Naive thymus-derived CD8-positive, alpha-beta T cell (primary cell): ENCODE measurements at places on chromosomes 16 and 17.

DNA sequence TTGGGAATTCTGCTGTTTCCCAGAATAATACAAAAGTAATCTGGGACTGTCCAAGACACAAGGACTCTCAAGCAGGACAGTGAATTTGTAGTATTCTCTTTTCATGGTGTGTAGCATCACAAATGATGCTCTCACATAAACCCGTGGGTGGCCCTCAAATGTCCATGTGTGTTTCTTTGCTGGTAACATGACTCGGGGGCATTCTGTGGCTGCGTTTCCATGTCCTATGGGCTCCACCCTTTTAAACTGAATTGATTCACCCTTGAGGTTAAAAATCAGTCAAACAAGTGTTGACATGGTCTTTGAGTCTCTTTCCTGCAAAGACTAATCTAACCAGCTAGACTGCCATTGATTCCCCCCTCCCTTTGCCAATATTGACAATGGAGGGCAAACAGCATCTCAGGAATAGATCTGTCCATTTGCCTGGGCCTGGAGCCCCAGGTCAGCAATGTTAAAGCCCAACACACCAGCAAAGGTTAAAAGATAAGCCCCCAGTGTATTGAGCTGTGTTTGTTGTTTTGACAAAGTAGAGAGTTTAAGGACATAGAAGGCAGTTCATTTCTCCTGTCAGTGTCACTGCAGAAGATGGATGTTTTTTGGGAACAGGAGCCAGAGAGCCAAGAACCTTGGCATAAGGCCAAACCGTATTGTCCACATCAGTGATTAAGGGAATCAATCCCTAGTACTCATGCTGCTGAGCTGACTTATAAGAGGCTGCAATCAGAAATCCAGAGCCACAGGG is 117.1 kb upstream of the COX10 start:
- DNase-seq = no peak

DNA sequence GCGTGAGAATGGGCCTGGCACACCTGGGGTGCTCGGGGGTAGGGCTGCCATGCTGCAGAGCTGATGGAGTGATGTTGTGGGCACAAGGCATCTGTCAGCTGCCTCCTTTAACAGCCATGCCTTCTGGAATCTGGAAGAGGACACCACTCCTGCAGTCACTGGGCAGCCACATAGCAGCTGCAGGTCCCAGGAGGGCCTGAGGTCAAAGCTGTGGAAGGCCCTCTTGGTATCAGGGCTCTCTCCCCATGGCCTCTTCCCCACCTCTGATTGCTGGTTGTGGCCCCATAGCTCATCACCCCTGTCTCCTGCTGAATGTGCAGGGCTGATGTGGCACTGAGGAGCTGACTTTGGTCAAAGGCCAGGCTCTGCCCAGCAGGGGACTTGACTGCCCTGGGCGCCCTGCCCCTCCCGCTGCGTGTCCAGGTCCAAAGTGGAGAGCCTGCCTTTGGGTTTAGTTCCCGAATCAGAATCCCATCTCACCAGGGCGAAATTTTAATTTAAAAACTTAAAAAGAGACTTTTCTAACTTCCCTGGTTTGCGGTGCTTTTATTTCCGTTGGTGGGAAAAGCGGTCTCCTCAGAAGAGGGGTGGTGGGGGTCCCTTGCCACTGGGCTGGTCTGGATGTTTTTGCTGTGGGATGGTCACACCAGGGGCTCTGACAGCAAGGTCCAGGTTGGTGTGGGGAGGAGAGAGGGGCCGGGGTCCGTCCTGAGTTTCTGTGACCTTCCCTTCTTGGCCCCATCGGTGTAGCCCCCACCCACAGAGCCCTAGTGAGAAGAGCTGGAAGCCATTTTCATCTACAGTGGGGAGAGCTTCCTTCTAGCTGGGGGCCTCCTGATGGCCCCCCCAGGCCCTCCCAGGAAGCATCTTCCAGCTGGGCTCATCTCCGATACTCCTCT is 5.9 kb downstream of the UBALD2 start:
- DNase-seq = no peak

DNA sequence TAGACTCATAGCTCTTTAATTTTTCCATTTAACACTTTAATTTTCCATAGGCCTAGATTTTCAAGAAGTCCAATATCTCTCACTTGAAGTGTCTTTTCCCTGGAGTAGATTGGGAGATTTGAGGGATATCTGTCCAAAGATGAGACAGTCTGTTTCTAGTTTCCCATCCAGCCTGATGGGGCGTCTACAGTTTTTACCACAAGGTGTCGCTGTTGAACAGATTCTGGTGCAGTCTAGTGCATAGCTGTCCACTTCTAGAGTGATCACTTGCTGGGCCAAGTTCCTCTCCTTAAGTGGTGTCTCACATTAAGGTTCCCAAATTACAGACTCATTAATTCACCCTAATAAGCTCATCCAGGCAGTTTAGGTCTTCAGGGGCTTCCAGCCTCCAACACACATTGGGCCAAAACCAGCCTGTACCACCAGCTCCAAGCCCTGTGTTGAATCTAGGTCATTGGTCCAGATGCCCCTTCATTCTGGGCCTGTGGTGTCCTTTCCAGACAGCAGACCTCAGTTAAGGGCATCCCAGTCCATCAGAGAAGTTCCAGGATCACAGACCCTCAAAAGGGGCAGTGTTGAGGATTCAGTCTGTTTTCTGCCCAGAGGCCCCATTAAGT is 9.4 kb downstream of the SNX20 start:
- DNase-seq = peak; percentile 47

- no peak for DNase-seq
These were observed 25.8 kb upstream of the ACSF3 start for GRCh38 chr16:89067677-89068443.

DNA sequence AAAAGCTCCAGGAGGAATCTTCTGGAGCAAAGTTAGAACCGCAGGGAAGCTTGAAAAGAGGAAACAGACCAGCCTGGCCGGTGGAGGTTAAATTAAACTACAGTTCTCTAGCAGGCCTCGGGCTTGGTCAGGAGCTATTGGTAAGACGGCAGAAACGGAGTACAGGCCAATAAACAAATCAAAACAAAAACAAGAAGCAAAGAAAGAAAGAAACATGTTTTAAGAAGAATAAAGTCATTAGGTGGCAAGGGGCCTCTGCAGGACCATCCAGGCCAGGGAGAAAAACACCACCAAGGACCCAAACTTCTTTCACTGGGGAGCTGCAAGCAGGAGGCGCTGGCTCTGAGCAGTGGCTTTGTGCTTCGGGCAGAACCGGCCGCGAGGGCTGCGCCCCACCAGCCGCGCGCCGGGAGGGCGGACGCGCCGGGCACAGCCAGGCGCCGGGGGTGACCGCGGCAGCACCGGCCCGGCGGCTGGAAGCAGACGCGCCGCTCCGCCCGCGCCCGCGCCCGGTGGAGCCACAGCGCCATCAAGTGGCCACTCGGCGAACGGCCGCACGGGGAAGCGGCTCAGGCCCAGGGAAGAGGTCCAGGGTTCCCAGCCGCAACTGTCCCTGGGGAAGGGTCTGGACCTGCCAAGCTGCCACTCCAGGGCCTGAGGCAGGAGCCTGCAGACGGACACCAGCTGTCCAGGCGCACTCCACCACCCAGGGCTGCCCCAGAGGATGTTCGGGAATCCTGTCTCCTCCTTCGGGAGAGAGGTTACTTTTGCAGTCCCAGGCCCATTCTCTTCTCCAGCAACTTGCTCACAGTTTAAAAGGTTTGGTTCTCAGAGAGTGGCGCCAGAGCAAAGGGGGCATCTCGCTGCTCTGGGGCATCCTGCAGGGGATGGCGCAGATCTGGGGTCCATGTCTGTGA is 419.4 kb downstream of the SOX9 start:
- DNase-seq = peak; percentile 54

GRCh38 chr16:27920391-27920891 is 143.1 kb downstream of the GSG1L start:
- DNase-seq = no peak

DNA sequence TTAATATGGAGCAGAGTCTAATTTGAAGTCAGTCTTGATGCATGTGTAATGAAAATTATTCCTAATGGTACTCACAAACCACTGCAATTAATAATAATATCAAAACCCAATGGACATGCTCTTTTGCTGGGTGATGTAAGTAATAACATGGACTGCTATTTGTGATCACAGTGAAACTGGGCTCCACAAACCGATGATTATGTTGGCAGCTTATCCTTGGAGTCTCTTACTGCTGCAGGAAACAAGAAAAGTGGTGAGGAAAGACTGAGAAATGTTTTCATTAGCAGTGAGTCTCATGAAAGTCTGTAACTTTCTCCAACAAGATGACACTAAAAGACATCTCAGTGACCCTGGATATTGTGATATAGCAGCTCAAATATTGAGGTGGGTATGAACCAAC is 45.2 kb downstream of the TMEM100 start:
- no peak for DNase-seq

- DNase-seq = peak; percentile 52
These were observed 65.0 kb downstream of the TBC1D16 start for GRCh38 chr17:79970576-79971068.

- no peak for DNase-seq
These were observed 19.4 kb downstream of the ERN1 start for GRCh38 chr17:64110379-64111152.

DNA sequence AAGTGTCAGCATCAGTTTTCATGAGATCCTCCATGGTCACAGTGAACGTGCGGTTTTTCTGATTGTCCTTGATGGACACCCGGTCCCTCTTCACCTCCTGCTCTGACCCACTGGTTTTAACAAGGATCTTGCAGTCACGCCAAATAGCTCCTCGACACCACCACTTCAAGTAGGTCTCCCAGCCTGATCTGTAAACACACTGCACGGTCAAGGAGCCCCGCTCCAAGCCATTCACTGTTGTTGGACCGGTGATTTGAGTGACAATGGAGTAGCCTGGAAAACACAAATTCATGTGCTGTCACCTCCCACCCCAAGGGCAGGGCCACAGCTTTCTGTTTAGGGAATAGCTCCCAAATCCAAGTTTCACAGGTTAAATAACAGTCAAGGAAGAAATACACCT is 8.2 kb downstream of the CD300LF start:
- no peak for DNase-seq

- no peak for DNase-seq
These were observed 259.9 kb downstream of the MRTFB start for GRCh38 chr16:14331020-14331419.

GRCh38 chr17:80942423-80943345 is 49.0 kb upstream of the CHMP6 start:
- peak; percentile 38 for DNase-seq

GRCh38 chr16:69127966-69128510 is 4.3 kb downstream of the CHTF8 start:
- DNase-seq = no peak

DNA sequence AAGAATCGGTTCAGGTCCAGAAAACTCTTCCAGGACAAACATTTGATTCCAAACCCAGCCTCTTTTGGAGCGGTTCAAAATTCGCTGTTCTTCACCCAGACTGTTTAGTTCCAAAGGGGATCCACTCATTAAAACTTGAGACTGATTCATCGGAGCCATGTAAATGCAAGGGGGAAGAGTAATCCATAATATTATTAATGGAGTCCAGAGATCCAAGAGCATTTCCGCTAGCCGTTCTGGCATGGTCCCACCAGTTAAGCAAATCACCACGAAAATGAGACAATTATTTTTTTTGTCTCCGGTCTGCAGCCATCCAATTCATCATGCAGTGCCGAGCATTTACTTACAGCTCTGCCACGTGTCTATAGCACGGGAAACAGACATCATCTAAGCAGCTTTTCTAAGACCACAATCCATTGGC is 15.1 kb downstream of the CDH8 start:
- DNase-seq = no peak

DNA sequence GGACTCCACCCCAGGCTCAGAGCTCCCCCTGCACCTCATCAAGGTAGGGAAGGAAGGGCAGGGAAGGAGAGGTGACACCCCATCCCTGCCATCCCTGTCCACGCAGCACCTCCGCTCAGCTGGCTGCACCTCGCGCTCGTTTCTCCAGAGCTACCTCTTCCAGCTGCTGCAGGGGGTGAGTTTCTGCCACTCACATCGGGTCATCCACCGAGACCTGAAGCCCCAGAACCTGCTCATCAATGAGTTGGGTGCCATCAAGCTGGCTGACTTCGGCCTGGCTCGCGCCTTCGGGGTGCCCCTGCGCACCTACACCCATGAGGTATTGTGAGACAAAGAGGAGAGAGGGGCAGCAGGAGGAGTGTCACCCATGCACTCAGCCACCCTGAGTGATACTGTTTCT is 1.4 kb downstream of the CDK3 start:
- no peak for DNase-seq

DNA sequence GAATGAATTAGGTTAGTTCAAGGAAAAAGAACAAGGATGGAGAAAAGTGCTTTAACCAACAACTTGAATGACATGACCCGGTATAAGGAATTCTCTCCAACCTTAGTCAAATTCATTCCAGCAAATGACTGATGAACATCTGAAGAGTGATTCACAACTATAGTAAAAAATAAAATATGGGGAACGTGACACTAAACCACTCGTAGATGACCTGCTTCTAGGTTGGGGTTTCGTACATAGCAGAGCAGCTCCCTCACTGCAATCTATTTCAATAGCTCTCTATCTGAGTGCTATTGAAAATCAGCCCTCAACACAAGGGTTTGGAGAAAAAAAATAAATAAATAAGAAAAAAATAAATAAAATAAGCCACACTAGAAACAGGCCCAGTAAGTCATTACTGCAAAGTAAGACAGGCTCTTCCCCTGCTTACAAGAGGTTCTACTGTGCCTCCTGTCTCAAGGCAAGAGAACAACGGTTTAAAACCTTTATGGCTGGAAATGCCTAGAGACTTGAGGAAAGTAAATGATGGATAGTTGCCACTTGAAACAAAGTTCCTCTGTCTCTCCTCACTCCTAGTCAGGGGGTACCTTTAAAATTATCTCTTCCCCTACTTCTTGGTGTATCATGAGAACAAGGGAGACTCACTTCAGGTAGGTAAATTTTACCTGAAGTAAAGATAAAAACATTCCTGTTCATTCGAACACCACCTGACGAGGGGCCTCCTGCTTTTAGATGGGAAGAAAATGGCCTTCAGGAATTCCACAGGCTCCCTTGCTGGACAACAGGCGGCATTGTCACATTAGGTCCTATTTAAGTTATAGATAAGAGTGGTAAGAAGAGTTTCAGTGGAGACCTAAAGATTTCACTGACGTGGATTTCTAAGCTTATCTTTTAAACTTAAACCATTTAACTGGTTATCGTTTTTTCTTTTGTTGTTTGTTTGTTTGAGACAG is 20.5 kb downstream of the COG7 start:
- DNase-seq = no peak

DNA sequence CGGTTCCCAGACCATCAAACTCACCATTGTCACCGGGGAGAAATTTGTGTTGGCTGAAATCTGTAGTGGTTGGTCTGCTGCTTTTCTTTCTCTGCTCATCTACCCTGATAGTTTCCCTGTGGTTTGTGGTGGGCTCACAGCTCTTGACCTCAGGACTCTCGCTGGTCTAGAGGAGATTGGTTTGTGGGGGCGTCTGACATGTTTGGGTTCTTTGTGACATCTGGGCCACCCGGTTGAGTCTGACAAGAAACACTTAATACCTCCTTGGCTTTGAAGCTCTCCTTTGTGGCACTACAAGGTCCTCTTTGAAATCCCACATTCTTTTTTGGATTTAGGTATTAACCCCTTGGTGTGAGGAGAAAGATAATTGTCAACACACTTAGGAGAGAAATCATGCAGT is 662.0 kb downstream of the WWOX start:
- DNase-seq = no peak
